ENCODE measurements at places on chromosomes 5 and 9.

DNA sequence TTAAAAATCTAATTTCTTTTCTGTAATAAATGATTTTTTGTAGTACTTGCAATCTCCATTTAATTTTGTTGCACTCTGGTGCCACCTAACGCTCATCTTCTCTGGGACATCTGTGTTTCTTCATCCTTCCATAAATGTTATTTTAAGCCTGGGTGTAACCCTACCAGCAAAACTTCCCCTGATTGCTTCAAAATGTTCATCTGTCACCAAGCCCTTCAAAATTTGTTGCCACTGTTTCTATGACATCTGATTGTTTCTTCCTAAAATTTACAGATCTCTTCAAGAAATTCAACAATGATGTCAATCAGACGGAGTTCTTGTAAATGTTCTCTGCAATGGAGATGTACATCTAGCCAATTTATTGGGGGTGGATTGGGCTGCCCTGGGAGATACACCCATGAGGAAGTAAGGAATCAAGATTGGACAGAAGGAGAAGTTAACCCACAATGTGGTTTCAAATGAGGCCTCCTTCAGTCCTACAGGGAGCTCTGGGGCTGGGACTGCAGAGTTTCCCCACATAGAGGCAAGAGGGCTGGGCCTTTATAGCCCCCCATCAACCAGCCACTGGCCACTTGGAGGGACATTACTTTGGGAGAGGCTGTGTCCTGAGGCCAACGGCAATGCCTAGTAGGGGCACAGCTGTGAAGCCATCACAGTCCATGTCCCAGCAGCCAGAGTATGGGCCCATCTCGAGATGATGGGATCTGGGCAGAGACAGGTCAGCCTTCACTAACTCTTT is 23.3 kb downstream of the MCTP1 start:
- DNase-seq = peak; percentile 66

DNA sequence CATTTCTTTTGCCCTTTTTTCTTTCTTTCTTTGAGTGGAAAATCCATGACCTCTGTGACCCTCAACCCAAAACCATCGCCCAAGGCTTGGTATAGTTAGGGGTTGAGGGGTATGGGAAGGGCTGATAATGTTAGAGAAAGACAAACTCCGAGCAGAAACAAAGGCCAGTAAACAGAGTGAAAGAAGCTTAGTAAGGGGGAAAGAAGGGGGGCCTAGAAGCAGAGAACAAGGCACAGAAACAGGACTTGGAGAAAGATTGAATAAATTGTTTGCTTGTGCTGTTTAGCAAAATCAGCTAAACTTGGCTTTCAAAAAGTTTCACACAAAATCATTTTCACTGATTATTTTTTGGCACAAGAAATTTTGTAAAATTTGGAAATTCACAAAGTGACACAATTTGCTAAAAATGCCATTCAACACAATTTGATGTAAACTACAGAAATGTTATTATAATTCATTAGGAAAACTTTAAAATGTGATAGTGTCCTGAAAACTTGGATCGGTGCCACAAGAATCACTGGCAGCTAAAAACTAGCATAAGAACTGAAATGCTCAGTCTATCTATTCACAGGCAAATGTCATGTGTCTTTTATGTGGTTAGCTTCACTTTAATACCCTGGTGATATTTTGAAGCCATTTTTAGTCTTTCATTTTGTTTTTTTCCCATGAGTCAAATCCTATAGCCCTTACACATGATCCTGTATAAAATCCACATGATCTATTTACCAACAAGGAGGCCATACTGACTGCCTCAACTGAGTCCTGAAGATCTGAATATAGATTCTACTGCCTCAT is 276.4 kb downstream of the NR2F1-AS1 start:
- DNase-seq = no peak

- DNase-seq = no peak
Measured at GRCh38 chr5:92242170-92242569, 859.1 kb upstream of the ARRDC3 start.

DNA sequence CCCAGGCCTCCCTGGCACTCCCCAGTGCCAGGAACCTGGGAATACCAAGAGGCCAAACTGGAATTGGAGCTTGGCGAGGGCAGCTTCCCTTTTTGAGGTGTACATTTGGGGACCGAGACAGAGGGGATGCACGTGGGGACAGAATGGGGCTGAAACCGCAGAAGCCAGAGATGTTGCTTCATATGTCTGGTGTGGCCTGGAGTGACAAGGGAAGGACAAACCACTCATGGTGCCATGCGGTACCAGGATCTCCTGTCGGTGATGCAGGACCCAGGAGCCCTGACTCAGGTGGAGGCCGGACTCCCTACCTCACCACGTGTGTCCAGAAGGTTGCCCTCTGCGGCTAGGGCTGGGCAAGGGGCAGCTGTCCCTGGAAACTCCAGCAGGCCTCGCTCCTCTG is 4.0 kb upstream of the CSF2 start:
- peak; percentile 62 for DNase-seq

DNA sequence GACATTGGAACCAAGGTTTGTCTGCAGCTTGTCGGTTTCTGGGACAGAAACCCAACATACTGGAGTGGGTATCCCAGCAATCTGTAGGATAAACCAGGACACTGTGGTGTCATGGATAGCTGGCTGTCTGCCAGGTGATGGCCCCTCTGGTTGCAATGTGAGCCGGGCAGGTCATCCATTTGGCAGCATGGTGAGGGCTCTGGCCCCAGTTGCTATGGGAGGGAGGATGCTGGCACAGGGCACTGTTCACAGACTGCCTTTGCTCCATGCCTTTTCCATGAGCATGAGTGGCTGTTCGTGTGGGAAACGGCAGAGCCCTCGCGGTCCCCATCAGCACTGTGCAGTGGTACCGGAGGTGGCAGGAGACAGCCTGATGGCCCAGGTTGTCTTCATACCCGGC is 6.4 kb downstream of the S1PR3 start:
- no peak for DNase-seq

DNA sequence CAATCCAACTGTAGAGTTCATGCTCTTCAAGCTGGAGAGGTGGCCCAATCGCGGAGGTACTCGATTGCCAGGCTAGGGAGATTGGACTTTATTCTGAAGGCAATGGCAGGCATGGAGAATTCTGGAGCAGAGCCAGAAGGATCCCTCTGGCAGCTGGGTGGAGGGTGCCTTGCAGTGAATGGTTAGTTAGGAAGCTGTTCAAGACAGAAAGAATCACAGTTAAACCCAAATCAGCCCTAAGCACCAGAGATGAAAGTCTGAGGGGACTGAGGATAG is 182.4 kb downstream of the RGS3 start:
- DNase-seq = no peak

GRCh38 chr5:126384985-126385384 is 38.2 kb upstream of the GRAMD2B start:
- no peak for DNase-seq

GRCh38 chr9:8863886-8864544 is 1064.4 kb upstream of the DMAC1 start:
- no peak for DNase-seq

DNA sequence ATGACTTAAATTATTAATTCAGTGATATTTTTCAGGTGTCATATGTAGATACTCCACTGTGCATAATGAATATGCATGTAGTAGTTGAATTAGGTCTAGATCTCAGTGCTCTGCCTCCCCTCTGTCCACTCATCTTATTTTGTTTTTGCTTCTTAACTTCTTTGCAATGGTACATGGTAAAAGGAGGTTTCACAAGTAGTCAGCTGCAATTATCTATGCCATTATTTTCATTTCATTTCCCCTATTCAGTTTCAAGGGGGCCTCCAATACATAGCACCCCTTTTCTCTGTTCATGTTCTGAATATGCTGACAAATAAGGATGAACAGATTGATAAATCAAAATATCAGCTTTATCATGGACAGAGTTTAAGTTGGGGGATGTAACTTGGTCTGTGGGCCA is 511.6 kb upstream of the ZNF608 start:
- DNase-seq = no peak

DNA sequence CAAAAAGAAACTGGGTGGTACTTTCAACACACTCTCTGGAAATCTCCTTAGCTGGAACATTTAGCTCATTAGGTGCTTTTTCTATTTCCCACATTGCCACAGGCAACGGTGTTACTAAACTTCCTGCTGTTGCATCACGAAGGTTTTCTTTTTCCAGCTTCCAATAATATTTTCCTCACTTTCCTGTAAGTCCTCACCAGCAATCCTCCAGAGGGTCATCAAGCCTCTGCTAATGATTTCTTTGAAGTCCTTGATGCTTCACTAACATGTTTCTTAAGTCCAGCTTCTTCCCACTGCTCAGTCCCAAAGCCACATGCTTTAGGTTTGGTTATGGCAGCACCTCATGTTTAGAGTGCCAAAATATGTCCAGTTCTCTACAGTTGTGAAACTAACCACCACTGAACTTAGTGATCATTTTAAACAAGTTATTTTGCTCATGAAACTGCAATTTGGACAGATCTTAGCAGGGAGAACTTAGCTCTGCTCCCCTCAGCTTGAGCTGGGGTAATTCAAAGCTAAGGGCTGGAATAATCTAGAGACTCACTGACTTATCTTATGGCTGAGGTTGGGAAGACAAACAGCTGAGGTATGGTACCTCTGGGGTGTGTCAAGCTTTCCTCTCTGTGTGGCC is 39.9 kb upstream of the RETREG1 start:
- no peak for DNase-seq

DNA sequence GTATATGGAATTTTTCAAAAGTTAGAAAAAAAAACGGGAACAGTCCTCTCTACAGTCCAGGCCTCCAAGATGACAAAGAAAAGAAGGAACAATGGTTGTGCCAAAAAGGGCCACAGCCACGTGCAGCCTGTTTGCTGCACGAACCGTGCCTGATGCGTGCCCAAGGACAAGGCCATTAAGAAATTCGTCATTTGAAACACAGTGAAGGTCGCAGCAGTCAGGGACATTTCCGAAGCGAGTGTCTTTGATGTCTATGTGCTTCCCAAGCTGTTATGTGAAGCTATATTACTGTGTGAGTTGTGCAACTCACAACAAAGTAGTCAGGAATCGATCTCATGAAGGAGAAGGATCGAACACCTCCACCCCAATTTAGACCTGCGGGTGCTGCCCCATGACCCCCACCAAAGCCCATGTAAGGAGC is 37.4 kb downstream of the HMGCR start:
- no peak for DNase-seq

GRCh38 chr9:101254733-101255433 is 129.9 kb downstream of the BAAT start:
- DNase-seq = no peak

DNA sequence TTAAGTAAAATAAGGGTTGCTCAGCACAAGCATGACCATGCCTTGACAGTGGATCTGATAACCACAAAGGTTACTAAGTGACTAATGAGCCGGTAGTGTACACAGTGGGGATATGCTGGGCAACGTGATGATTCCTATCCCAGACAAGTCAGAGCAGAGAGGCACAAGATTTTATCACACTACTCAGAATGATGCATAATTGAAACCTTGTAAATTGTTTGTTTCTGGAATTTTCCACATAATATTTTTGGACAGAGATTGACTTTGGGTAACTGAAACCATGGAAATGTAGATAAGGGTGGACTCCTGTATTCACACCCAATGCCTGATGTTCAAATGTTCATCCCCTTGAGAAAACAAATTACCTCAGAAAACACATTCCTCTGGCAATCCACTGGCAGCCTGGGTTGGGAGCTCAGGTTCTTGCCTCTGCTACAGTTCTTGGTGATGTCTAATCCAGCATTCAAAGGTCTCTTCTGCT is 16.2 kb upstream of the ERAP1 start:
- no peak for DNase-seq

DNA sequence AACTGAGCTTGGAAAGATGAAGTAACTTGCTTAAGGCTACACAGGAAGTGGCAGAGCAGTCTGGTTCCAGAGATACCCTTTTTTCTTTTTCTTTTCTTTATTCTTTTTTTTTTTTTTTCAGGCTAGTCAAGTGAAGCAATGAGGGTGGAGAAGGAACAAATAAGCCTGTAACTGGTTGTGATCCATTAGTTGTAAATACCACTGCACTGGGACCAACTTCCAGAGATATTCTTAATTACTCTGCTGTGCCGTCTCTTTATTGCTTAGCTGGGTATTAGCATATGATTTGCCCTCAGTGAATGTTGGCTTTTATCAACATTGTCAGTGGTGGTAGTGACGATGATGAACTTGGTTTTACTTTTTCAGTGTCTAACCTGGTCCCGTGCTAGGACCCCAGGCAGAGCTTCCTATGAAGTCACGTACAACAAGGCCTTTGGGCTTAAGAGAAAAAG is 26.7 kb downstream of the LNPEP start:
- DNase-seq = peak; percentile 42

DNA sequence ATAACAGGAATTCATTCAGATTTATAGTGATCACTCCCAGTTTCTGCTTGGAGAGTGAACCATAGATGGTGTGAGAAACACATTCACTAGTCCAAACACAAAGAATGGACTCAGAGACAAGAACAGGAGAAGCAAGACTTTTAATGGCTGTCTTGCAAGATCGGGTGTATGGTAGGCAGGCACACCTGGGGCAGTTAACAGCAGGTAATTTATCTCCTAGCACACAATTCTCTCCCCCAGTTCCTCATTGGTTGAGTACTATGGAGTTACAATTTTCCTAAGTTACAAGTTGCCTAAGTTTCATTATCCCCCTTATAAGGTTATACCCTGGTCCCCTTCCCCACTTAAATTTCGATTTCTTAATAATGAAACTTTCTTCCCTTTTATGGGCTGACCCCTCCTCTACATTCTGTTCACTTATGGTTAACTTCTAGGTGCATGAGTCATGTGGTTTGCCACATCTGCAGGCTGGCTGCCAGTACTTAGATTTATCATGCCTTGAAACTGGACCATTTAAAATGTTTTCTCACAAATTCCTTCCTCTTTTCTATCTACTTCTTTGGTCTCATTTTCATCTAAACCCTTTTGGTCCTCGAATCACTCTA is 623.3 kb downstream of the HINT1 start:
- DNase-seq = peak; percentile 70

DNA sequence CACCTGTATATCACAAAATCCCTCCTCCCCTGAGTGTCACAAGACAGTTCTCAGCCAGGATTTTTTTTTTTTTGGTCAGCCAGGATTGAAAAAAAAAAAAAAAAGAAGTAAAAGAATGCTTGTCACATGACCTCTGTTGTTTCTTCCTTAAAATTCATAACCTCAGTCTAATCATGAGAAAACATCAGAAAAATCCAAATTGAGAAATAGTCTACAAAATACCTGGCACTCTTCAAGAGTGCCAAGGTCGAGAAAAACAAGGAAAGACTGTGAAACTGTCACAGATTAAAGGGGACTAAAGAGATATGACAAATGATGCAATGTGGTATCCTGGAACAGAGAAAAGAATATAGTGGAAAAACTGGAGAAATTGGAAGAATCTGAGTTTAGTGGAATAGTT is 58.5 kb upstream of the SUB1 start:
- DNase-seq = no peak

- DNase-seq = no peak
Measured at GRCh38 chr9:11235061-11235460, 622.3 kb upstream of the PTPRD start.

DNA sequence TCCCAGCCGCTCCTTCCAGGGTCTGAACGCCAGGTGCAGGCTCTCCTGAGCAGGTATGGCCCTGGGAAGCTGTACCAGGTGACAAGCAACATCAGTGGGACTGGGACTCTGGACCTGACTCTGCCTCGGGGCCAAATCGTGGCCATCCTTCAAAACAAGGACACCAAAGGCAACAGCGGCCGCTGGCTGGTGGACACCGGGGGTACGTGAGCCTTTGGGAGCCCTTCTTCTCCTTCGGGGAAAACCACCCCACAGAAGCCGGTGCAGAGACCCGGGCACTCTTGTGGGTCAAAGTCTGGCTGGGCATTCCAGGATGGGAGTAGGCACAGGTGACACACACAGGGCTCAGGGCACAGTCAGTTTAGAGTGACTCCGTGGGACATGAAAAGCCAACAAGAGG is 45.8 kb downstream of the ARHGEF37 start:
- DNase-seq = no peak

Data from KBM-7 (cell line).